ENCODE measurements at places on chromosomes 4 and X.
A peak's percentile ranks its signal among the peaks of the same experiment; 100 is the strongest.

GRCh38 chrX:150062292-150063137 lies 124.2 kb upstream of the EOLA2 start:
- no peak for DNase-seq

DNA sequence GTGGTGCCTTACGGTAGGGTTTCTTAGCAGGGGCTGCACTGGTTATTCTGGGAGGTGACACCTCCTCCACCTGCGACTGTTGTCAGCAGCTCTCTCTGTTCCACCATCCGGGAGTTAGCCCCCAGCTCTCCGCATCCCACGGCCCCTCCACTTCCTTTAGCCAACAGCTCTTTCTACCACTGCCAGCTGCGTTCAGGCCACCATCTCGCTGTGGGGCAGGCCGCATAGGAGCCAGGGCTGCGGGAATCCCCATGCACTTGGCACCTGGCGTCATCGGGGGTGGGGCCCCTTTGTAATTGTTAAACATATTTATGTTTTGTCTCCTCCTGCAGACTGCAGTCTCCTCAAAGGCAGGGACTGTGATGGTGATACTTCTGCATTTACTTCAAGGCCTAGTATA lies 480.2 kb downstream of the SMARCA1 start:
- DNase-seq: no peak

DNA sequence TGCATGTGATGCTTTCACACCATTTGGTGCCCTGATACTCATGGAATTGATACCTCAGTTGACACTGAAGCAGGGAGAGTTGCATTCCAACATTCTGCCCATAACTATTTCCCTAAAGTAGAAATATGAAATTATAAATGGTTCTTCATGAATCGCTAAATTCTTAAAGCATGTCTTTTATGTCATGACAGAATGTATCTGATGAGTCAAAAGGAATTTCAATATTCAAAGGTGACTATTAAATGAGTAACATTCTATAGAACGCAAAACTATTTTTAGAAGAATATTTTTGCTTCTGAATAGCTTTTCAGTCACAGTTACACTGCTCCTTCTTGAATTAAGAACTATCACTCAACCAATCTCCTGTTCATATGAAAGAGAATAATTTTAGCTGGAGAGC lies 152.8 kb downstream of the ADGRA3 start:
- DNase-seq: no peak

GRCh38 chrX:137567682-137568232 lies 1.8 kb downstream of the ZIC3 start:
- no peak for DNase-seq

DNA sequence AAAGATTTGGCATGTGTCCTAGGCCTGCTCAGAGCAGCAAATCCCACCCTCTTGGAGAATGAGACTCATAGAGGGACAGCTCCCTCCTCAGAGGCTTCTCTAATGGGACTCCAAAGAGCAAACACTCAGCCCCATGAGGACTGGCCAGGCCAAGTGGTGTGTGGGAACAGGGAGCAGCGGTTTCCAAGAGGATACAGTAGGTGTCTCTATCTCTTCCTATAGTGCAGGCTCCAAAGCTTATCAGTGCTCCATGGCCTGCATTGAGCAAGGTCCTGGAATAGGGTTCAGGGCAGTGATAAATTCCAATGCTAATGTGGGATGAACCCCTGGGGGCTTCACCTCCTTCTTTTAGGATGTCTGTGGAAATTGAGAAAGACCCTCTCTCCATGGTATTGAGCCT lies 15.7 kb upstream of the MAGEA10 start:
- DNase-seq: no peak

DNA sequence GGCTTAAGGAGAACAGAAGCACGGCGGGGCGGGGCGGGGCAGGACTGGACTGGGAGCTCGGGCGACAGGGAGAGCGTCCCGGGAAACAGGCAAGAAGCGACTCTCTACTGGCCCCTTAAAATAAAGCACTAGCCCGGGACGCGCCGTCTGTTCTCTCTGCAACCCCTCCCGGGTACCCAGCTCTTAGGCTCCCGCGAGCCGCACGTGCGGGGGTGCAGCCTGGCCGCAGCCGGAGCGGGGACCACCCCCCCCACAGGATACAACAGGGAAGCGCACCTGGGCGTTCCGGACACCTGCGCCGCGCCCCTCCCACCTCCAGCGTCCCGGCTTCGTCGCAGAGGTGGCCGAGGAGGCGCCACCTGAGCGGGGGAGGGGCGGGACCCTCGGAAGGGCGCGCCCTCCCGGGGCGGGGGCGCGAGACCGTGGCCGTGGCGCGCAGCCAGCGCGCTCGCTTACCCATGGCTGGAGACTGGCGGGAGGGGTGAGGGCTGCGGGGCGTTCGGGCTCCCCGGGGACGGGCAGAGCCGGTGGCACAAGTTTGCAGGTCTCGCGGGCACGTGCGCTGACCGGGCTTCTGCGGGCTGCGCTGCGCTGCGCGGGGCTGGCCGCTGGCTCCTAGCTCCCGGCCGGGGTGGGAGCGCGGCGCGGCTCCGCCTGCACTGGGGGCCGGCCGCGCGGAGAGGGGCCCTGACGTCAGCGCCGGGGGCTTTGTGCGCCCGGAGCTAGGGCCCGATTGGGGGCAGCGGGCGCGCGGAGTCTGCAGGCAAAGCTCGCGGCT lies 91.5 kb downstream of the GEMIN8 start:
- no peak for DNase-seq

- DNase-seq: peak; percentile 42
These were observed 100.1 kb downstream of the CEP135 start for GRCh38 chr4:56048702-56049431.

- no peak for DNase-seq
These were observed 305.0 kb downstream of the TENM3 start for GRCh38 chr4:182548156-182548555.

GRCh38 chr4:82721819-82722423 lies 76.7 kb downstream of the SCD5 start:
- no peak for DNase-seq

GRCh38 chr4:184850431-184851199 lies 24.8 kb upstream of the ACSL1 start:
- DNase-seq: no peak
